Smooth muscle cell of the coronary artery (primary cell): ENCODE measurements at places on chromosomes 11 and 22. TPM values are rescaled to one million over a fixed set of nuclear protein-coding genes. Genes with fewer than 3 reads are reported as not detected.

The KCNQ1OT1 gene
- 2.1 and 2.5 TPM in 2 replicates for total RNA-seq

The SYT9 gene
- total RNA-seq, result not detected in 2 replicates

The OLFML1 gene
- 0.15 and 53.7 TPM in 2 replicates for total RNA-seq

The CCDC87 gene
- 0.12 and 0.15 TPM in 2 replicates for total RNA-seq

The CFL1 gene
- 1,218 and 1,682 TPM in 2 replicates for total RNA-seq

The SPA17 gene
- total RNA-seq, result 7.8 and 10.1 TPM in 2 replicates

The TTLL12 gene
- total RNA-seq, result 16.4 and 16.7 TPM in 2 replicates

The LRRC55 gene
- not detected in 2 replicates for total RNA-seq
